Right forelimb (tissue), 1 donor: ENCODE measurements at places on chromosomes 7 and 10.
A peak's percentile ranks its signal among the peaks of the same experiment; 100 is the strongest.

- no peak for DNase-seq
These were observed 155.9 kb upstream of the SLC13A1 start for GRCh38 chr7:123355576-123356190.

DNA sequence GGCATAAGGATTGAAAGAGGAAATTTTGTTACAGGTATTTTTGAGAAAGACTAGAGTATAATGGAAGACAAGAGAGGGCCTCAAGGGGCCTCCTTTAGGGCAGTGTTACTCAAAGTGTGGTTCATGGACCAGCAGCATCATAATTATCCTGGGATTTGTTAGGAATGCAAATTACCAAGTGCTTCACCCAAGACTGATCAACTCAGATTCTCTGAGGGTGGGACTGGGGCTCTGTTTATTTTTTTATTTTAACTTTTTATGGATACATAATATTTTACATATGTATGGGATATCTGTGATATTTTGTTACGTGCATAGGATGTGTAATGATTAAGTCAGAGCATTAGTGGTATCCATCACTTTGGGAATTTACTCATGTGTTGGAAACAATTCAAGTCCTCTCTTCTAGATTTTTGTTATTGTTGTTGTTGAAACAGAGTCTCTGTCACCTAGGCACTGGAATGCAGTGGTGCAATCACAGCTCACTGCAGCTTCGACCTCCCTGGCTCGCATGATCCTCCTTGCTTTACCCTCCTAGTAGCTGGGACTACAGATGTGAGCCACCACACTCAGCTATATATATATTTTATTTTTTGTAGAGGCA, 2.2 kb upstream of the KCTD7 start:
- DNase-seq: no peak

- peak; percentile 57 for DNase-seq
These were observed 11.2 kb downstream of the SFTPD start for GRCh38 chr10:79937701-79938151.

GRCh38 chr7:134197345-134197744, 70.2 kb downstream of the LRGUK start:
- no peak for DNase-seq

DNA sequence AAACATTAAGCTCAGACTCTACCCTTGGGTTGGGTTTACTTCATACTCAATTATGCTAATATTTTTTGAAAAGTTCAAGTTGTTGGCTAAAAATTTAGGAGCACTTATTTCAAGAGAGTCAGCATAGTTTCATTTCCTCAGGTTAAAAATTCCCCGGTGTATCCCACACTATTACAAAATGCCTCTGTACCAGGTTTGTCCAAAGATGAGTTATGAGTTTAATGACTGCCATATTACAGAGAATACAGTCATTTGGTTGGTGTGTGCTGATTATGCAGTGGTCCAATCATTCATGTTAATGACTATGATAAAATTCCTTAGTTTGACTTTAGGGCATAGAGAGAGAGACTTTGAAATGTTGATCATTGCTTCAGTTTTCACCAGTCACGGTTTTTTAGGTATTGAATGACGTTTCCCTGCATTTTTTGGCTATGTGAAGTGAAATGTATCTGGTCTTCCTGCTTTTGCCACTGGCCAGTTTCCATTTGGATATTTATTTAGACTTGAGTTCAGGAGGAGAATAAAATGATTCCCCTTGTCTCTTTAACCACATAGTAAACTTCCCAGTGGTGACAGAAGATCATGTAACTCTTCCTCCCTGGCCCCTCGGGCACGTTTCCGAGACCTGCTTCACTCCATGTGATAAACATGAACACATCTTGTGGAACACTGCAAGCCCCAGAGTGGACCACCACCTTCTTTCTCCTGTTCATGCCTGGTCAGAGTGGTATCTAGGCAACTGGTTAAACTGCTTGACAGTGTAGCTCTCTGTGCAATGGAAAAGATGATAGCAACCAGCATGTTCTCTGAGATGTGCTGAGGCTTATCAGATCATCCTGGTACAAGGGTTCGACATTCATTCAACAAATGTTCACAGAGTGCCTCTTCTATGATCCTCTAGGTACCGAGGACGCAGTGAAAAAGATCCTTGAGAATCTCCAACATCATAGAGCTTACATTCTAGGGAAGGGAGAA, 153.6 kb downstream of the CACNB2 start:
- no peak for DNase-seq

- no peak for DNase-seq
These were observed 120.4 kb downstream of the RGS10 start for GRCh38 chr10:119421891-119422681.

- DNase-seq: no peak
These were observed 338.3 kb upstream of the AUTS2 start for GRCh38 chr7:69260023-69260422.

- no peak for DNase-seq
These were observed 66.7 kb upstream of the PDZD8 start for GRCh38 chr10:117441812-117442443.

GRCh38 chr7:155291045-155291530, 6.6 kb upstream of the INSIG1 start:
- no peak for DNase-seq

- no peak for DNase-seq
These were observed 1.0 kb upstream of the ENO4 start for GRCh38 chr10:116848032-116848943.

DNA sequence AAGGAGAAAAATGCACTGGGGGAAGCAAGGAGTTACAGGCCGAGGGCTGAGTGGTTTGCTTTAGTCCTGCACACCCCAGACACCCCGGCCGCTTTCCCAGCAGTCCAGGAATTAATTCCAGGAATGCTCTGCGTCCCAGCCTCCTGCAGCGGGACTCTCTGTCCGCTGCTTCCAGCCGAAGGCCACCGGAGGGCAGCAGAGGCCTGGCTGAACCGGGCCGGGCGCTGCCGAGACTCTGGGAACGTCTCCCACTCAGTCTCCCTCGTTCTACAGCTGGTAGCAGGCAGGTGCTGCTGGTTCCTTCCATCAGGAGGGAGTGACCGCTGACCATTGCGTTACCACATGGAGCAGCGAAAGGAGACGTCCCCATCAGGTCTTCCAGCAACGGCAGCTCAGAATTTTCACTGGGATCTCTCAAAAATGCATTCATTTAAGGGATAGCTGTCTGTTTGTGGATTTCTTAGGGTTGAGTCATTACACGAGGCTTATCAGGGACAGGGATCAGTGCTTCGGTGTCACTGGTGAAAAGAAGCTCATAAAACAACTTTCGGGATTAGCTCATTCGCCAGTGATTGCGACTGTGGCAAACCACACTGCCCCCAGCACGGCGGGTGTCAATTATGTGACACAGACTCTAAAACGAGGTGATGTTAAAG, 24.9 kb upstream of the PITRM1 start:
- peak; percentile 90 for DNase-seq

- no peak for DNase-seq
These were observed 25.9 kb upstream of the ACSL5 start for GRCh38 chr10:112347709-112348671.

DNA sequence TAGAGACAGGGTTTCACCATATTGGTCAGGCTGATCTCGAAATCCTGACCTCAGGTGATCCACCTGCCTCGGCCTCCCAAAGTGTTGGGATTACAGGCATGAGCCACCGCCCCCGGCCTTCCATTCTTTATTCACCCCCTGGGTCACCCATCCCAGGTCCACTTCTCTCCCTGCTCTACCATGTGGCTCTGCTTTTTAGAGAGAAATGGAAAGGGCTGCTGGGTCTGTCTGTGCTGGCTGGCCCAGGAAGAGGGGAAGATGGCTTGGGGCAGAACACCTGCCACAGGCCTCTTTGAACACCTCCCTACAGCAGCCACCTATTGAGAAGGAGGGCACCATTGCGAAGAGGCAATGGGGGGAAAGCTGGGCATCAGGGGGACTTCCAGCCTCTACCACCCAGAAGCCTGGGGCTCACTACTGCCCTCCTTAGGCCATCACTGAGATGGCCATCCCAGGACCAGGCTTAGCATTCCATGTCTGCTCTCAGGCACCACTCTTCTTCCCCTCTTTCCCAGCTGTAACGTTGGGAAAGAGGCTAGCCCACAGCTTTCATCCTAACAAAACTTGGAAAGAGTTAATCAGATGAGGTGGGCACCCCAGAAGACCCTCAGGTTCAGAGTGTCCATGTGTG, 256.3 kb downstream of the GRID1 start:
- DNase-seq: peak; percentile 13

DNA sequence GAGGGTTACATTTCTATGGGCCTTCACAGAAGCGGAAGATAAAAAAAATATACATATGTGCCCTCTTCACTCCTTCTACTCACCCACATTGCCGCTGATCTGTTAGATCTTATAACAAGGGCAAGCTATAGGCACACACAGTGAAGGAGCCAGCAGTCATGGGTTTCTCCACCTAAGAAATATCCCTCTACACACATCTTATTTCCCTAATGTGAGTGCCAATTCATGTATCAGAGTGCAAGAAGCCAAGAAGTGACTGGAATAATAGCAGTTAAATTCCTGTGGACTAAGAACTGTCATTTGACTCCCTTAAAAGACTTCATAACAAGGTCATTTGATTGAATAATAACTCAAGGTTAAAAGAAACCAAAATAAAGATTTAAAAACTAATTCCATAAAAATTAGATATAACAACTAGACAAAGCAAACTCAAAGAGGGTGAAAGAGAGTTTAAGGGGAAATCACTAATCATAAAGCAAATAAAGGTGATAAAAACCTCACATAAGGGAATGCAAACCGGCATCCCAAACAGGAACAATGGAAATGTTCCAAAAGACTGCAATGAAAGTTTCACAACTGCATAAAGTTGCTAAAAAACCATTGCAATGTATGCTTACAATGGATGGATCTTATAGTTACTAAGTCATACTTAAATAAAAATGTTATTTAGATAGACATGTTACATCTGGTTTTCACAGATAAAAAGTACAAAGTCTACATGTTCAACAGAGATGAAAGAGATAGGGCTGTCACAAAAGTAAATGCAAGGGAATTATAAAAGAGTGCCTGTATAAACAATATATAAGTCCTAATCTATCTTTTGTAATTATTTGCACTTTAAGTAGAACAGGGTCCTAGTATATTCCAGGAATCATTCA, 42.8 kb downstream of the ARHGAP21 start:
- no peak for DNase-seq

DNA sequence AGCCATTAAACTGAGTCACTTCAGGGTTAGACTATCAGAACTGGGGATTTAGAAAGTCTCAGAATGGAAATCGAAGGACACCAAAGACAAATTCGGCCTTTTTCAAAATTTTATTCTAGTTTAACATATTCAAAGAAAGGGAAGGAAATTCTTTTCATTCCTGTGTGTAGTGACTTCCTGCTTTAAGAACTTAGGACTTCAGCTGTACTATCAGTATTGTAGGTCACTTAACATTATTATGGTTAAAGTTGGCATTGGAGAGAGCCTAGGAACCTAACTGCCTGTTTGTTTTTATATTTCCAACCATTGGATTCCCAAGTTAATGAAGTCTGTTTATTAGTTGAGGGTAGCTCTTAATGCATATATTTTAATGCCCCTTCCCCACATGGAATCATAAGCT, 63.7 kb downstream of the PTEN start:
- DNase-seq: no peak

GRCh38 chr7:73908123-73908611, 47.2 kb downstream of the TMEM270 start:
- DNase-seq: no peak

DNA sequence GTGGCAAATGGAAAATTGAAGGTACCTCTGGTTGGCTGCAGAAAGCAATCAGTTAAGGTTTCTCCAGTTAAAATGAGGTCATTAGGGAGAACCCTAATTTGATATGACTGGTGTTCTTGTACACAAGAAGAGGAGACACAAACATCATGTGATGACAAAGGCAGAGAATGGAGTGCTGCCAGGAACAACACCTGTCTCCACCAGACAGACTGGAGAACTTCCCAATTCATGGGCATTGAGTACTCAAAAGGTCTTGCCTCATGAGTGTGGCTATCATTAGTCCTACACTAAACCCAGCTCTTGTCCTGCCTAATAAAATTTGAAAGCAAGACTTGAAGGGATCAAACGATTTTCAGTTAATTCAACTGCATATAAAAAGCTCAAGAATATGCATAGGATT, 152.6 kb downstream of the PTPN20 start:
- DNase-seq: no peak

DNA sequence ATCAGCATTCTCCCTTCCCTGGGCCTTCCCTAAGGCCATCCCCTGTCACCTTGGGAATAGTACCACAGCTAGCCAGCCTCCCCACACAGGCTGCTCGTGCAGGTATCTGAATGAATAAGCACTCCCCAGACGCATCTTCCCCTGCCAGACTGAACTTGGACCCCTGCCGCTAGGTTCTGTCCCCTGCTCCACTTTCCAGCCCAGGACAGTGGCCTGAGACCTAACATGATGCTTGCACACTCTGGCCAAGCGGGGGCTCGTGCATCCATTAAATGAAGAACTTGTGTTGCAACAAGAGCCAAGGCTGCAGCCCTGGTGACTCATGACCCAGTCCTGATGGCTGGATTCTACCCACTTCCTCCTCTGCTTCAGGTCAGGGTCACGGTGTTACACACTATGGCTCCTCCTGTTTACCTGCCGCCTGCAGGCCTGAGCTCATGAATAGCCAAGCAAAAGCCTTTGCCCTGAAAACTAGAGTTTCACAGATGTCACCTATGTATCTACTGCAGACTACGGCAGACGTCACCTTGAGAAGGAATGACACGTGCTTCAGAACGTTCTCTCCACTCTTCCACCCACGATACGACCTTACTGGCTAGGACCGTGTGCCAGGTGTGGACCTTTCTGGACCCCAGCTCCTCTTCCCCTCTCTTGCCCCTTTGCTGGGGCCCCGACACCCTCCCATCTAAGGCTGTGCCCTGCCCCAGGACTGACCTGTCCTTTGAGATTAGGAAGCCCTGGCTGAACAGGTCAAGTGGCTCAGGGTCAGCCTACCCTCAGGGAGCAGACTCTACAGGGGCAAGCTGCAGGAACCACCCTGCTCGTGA, 6.5 kb downstream of the ASB13 start:
- DNase-seq: no peak

DNA sequence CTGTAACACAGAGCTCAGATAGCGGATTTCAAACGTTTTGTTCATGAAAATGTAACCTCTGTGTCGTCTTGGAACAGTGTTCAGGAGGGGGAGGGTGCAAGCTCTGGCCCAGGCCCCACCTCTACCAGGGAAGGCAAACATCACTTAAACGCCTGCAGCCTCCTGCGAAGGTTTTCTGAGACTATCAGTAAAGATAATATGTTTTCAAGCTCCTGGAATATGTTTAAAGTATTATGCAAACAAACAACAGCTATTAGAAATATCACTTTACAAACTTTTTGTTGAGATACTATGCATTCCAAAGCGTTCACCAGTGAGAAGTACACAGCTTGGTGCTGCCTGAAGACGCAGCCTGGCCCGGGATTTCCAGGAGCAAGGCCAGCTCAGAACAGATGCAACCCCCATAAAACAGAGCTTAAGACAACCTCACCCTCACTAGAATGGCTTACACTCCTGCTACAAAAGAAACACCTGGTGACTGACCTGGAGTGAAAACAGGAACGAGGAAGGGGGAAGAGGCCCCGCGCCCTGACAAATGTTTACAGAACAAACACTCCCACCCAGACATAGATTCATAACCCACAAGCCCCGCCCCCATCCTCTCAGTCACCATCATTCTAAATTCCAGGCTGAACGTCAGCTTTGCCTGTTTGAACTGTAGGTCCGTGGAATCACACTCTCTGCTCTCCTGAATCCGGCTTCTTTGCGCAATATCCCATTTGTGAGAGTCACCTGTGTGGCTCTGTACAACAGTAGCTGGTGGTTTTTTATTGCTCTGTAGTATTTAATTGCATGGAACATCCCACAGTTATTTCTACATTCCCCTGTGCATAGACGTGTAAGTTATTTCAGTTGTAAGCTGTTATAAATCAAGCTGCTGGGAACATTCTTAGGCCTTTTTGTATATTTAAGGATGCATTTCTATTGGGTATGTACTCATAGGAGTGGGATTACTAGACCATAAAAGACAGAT, 155.0 kb downstream of the PTPRN2 start:
- DNase-seq: no peak

- DNase-seq: no peak
These were observed 13.4 kb downstream of the P4HA1 start for GRCh38 chr10:73083221-73083620.
